ENCODE measurements at places on chromosomes 12 and 14.
A peak's percentile ranks its signal among the peaks of the same experiment; 100 is the strongest.

- no peak for DNase-seq
Observed at GRCh38 chr12:49939707-49940106, 10.8 kb upstream of the AQP2 start.

DNA sequence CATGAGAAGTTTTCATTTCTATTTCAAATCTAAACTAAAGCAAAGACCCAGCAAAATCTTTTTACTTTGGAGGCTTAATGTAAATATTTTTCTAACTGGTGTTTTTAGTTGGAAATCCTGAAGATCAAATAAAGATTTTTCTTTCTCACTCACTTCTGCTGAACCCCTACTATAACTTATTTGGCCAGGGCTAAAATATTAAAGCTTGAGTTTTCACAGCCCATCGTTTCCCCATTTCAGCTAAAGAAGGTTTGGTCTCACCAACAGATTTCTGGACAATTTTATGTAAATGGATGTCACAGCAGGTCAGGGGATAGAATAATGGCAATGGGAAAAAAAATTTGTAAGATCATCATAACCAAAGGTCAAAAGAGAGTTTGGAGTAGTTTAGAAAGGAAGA is 92.7 kb upstream of the DCN start:
- no peak for DNase-seq

DNA sequence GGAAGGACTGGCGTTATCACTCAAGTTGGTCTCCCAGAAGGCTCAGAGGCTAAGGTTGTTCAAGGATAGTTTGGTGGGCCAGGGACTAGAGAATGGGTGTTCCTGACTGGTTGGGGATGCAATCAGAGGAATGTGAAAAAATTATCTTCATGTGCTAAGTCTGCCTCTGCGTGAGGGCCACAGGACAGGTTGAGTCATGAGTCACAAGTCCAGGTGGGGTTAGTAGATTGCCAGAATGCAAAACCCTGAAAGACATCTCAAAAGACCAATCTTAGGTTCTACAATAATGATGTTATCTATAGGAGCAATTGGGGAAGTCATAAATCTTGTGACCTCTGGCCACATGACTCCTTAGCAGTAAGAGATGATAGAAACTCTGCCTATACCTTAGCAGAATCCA is 220.1 kb upstream of the EEA1 start:
- no peak for DNase-seq

- DNase-seq, result no peak
Observed at GRCh38 chr14:104321802-104322130, 183.4 kb downstream of the KIF26A start.

DNA sequence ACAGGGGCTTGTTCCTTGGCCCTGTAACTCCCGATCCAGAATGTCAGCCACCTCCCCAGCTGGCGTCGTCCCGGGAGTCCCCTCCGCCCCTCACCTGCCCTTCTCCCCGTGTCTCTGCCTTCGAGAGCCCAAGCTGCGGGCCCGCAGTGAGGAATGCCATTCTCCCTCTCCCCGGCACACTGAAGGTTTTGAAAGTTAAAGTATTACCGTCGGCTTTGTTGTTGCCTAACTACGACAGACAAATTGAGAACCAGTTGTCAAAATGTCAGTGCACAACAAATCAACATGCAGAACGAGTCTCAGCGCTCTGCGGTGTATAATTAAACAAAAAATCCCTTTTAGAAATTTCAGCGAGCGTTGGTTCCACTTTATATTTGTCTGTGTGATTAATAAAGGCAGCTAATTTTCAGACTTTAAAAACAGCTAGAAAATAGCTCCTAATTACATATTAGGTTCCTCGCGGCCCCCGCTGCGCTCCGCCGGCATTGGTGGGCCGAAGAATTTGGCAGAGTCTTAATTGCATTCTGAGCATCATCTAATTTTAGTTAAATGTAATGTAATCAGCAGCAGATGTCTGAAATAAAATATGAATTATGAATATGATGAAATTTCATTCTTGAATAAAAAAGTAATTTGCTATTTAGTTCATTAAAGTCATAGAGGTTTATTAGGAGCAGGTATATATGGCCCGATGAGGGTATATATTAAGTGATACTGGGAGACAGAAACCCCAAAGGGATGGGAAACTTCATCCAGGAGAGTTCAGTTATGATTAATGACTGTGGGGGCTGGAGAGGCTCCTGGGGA is 40.3 kb downstream of the MVK start:
- peak; percentile 94 for DNase-seq

DNA sequence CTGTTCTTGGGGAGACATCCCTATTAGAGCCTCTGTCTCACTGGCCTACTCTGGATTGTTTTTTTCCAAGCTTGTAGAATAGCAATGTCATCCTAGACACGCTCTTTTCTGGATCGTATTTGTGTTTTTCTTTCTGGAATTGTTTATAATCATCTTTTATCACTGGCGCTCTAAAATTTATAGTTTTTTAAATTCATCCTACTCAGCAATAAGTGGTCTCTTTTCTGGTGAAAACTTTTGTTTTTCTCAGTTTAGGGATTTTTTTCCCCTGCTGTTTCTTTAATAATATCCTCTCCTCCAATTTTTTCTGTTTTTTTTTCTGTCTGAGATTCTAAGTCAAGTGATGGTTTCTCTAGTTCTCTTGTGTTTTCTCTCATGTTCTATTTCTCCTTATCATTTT is 25.2 kb downstream of the PDE6H start:
- no peak for DNase-seq

- no peak for DNase-seq
Observed at GRCh38 chr12:77273898-77274297, 208.5 kb upstream of the E2F7 start.

- no peak for DNase-seq
Observed at GRCh38 chr12:1319212-1319611, 275.2 kb downstream of the FBXL14 start.

DNA sequence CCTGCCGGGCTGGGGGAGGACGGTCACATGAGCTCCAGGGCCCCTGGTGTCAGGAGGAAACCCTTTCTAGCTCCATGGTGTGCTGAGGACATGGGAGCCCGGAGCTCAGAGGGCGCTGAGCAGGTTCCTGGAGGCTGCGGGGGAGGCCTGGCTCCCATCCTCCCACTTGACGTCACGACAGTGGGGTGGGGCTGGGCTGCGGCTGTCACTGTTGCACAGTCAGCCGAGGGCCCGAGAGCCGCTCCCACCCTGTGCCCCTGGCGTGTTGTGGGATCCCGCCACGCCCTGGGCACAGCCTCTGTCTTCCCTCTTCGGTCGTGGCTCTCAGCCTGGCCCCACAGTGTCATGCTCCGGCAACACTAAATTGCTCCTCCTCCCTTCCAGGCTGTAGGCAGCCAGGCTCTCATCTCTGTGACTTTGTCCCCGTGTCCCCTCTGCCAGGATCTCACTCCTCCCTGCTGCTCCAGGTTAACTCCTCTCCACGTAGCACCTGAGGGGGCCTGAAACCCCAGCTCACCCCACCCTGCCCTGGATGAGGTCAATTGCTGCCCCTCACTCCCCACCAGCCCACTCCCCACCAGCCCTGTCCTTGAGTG is 33.0 kb downstream of the BEGAIN start:
- DNase-seq, result no peak

DNA sequence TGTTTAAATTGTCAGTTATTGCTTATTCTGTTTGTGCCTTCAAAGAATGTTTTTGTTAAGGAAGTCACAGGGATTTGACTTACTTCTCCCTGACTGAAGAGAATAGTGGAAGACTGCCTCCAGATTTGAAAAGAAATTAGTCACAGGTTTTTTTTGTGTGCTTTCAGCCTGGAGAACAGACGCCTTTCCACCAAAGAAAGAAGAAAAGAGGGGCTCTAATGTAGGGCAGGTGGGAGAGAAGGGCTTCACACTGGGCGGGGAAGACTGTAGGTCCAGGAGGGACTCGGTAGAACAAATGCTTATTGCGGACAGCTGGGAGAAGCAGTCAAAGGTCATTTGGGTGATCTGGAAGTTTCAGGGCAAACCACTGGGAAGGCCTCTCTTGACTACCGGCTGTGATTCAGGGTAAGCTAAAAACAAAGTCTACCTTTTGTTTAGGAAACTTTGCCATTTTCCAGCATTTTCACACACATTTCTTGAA is 76.8 kb downstream of the SAMD4A start:
- DNase-seq, result no peak

DNA sequence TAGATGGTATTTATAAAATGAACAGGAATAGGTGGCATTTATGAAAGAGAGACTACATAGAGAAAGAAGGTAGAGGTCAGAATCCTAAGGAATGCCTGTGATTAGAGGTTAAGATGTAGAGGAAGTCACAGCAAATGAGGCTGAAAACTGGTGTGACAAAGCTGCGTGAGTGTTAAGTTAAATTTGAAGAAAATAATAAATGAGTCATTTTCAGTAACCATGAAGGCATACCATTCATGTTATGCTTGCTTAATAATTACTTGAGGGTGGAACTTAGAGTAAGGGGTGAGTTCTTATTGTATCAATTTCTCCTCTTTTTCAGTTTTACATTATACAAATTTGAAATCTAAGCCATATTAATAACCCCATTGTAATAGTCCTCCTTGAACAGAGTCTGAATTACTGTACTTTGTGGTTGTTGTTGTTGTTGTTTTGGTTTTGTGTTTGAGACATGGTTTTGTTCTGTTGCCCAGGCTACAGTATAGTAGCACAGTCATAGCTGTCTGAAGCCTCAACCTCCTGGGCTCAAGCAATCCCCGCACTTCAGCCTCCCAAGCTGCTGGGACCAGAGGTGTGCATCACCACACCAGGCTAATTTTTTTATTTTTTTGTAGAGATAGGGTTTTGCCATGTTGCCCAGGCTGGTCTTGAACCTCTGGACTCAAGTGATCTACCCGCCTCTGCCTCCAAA is 761.5 kb downstream of the GALC start:
- DNase-seq, result no peak

DNA sequence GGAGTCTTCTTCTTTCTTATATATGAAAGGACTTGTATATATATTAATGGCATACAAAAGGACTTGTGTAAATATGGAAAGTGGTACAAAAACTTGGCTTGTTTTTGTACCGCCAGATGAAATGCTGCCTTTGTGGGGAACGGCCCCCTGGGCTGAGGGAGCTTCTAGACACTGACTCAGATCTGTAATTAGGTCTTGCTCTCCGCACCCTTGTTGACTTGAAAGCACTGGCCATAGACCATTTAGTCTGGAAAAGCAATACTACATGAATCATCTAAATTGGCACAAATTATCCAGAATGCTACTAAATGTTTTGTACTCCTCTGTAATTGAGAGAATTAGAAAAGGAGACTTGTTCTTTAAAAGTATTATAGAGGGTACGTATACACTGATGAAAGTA is 399.9 kb upstream of the RGS6 start:
- DNase-seq, result peak; percentile 49

GRCh38 chr12:107646436-107646835 is 39.2 kb upstream of the PWP1 start:
- DNase-seq, result no peak

DNA sequence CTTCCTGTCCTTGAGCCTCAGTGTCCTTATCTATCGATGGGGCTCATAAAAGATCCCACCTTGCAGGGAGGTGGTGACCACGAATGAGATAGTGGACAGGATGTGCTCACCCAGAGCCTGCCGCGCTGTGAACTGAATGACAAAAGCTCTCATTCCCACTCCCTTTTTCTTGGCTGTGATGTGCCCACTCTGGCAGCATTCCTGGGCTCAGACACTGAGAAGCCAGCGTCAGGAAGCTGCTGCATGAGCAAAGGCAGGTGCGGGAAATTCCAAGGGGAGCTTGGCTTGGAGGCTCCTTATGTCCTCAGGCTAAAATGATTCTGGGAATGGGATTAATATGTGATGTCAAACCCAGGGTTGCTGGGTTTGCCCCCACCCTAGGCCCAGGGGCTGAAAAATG is 61.6 kb downstream of the EFCAB11 start:
- no peak for DNase-seq

DNA sequence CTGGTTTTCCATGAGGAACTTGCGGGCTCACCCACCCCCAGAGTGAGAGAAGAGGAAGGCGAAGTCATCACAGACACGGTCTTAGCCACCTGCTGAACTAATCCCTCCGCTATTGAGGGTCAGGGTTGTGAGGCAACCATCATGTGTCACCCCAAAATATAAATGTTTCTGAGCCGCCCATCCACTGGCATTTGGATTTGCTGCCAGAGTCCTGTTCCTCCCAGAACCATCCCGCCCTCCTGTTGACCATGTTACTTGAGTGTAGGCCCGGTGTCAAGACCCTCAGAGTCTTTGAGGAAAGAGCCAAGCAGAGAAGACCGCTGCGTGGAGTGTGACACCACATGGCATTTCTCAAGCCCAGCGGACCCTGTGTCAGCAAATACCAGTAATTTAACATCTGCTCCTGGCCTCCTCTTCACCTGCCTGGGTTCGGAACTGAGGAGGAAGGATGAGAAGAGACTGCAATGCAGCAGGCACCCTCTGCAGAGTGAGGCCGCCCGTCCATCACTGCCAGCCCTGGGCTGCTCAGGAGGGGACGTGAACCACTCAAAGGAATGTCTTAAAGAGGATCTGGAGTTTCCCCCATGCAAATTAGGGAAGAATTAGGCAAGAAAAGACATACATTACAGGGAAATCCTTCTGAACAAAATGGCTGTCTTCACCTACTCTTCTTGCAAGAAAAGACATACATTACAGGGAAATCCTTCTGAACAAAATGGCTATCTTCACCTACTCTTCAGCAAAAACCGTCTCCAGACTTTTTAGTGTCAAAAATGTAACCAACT is 100.4 kb downstream of the FBXL14 start:
- no peak for DNase-seq

- peak; percentile 71 for DNase-seq
Observed at GRCh38 chr12:13179211-13180074, 17.1 kb upstream of the EMP1 start.

GRCh38 chr12:13947276-13947946 is 34.0 kb downstream of the GRIN2B start:
- no peak for DNase-seq
